Fibroblast of skin of right biceps (primary cell): ENCODE measurements at places on chromosomes 12 and 14.

- DNase-seq, result no peak
Measured at GRCh38 chr14:51862176-51862796, 1.9 kb downstream of the GNG2 start.

GRCh38 chr12:5685935-5686334 is 254.0 kb downstream of the NTF3 start:
- no peak for DNase-seq

DNA sequence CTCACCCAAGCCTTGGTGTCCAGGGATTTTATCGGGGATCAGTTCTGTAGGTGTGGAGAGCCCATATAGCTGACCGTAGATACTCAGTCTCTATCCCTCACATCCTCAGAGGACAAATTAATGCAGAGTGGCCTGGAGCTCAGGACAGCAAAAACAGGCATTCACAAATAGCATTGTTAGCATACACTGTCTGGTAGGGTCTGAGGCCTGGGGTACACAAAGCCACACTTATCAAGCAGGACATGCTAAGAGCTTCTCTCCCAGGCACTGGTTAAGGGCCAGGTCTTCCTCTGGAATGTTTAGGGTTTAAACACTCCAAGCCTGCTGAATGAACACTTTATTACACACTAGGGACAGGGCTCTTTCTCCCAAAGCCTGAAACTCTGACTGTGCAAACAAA is 253.2 kb downstream of the NEDD1 start:
- DNase-seq, result no peak

GRCh38 chr12:101747697-101748096 is 8.4 kb upstream of the SYCP3 start:
- no peak for DNase-seq

GRCh38 chr14:104820669-104821228 is 19.8 kb downstream of the ZBTB42 start:
- peak; percentile 77 for DNase-seq

GRCh38 chr14:64221391-64222003 is 72.7 kb downstream of the ESR2 start:
- DNase-seq, result no peak

GRCh38 chr12:22709292-22709691 is 84.3 kb downstream of the ETNK1 start:
- peak; percentile 8 for DNase-seq

DNA sequence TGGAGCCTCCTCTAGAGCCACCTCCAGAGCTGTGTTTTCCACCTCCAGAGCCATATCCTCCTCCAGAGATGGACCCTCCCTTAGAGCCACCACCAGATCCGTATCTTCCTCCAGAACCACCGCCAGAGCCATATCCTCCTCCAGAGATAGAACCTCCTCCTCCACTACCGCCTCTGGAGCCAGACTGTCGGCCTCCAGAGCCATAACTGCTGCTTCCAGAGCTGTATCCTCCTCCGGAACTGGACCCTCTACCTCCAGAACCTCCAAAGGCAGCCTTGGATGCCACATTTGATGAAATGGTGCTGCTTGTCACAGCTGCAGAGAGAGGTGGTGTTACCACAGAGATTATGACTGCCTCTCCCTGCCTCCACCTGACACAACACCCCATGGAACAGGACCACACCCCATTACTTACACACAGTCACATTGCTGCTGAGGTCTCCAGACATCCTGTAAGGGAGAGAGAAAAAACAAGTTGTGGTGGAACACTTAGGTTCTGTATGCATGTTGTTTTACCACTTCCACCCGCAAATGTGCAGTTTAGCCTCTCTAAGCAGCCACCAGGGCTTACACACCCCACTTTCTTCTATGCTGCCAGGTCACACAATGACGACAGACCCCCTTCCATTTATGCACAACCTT is 6.8 kb downstream of the KRT2 start:
- DNase-seq, result no peak

- no peak for DNase-seq
Measured at GRCh38 chr14:35368583-35369392, 35.8 kb downstream of the NFKBIA start.
